Sigmoid colon (tissue), 7 donors: ENCODE measurements at places on chromosomes 2 and 18.

DNA sequence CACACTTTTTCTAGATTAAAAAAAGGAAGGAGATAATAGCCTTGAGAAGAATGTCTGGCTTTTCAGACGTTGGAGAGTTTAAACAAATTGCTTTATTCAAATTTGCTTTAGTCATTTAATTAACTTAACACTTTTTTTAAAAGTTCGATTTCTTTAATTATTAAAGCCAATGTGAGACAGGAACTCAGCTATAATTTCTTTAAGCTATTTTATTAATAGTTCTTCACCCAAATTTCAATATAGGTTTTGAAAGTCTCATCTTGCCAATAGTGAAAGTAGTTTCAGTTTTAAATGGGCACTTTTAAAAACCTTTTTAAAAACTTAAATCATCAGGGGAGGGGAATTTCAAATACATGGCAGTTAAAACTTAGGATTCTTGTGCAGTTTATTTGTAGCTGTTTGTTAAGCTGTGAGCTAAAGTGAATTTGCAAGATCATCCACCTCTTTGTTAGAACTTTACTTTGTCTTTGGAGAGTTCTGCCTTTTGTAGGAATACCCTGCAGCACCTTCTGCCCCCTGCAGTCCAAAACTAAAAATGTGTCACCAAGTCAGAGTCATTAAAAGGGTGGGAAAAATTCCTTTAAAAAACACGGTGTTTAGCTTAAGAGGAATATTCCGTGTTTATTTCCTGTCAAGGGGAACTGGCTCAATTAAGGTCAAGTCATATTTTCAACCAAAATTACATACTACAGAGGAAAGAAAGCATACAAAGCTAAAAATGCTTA is 4.6 kb downstream of the TGIF1 start:
- DNase-seq = no peak

DNA sequence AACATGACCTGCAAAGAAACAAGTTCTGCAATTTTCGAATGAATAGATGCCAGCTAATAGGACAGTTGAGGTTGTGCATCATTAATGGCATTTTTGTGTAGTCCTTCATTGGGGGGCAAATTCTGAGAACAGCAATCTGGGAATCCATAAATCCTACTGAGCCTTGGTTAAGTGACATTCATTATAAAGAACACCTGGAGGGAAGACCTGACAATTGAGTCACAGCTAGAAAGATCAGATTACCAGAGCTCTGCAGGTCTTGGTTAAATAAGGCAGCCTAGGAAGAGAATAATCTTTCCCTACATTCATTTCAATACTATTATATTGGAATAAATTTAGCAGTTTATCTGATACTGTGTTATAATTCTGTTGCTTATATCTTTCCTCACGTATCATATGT is 14.3 kb downstream of the KCNH7 start:
- no peak for DNase-seq

DNA sequence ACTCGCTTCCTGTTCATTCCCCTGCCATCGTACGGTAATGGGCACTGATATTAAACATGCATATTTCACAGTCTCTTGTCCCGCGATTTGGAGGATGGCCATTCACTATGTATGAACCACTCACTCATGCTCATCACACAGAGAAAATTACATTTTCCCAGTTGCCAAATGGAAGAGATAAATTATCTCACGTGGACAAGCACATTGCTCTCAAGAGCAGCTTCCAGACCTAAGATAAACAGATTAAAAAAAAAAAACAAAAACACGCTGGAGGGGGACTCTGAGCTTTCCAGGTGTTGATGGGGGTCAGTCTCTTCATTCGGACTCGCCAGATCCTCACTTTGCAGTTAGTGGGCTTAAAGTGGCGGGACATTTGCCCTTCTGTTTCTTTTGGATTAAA is 1.7 kb upstream of the MAPK4 start:
- no peak for DNase-seq

DNA sequence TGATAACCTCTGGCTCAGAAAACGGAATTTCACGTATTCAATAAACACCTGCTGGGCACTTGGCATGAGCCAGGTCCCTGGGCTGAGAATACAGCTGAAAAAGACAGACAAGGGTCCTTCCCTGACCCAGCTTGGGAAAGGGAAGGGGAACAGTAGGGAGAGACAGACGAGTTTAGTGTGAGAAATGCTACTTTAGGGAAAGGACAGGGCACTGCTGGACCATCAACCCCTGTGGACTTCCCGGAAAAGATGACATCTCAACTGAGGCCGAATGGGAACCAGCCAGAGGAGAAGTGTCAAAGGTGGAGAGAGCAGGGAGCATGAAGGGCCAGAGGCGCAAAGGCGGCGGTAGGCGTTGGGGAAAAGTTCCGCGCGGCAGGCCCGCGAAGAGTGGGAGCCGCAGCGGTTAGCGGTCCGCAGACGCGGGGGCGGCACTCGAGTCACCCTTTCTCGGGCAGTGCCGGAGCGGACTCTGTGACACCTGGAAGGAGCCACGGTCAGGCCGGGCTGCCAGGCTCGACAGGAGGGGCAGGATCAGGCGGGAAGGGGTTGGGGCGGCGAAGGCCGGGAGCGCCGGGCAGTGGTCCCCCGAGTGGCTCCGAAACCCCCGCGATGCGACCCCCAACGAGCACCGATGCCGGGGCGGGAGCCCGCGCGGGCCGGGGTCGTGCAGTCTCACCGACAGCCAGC is 519 bp downstream of the TEX261 start:
- no peak for DNase-seq

DNA sequence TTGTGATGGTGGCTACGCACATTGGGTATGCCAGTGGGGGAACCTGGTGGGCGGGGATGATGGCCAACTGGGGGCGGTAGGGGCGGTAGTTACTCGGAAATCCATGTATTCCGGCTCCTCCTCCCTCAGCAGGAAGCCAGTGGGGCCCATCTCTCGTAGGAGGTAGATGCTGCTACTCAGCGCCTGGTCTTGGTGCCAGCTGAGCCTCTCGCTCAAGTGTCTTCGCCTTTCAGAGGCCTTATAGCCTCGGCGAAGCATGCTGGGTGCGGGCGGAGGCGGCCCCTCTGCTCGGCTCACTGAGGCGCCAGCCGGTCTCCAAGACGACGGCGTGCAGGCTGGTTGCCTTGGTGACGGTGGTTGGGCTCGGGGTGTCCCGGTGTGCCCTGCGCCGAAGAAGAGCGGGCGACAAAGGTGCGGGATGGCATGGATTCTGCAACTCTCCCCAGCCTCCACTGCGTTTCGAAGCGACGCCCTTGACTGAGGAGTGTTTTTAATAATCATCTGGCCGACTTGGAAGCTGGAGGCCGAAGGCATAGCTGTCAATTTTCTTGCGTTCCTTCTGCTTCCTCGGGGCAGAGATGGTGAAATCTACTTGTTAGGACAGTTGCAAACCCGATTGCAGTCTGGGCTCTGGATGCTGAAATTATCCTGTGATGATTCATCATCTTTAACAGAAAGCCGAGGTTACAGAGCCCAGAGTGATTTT is at the start of gene ZSWIM2:
TSS of gene ZSWIM2 (minus strand) at position 298 of the 706 bp plus-strand sequence. CDS start at position 258, 40 bp downstream.
- peak; percentile 70 for DNase-seq

DNA sequence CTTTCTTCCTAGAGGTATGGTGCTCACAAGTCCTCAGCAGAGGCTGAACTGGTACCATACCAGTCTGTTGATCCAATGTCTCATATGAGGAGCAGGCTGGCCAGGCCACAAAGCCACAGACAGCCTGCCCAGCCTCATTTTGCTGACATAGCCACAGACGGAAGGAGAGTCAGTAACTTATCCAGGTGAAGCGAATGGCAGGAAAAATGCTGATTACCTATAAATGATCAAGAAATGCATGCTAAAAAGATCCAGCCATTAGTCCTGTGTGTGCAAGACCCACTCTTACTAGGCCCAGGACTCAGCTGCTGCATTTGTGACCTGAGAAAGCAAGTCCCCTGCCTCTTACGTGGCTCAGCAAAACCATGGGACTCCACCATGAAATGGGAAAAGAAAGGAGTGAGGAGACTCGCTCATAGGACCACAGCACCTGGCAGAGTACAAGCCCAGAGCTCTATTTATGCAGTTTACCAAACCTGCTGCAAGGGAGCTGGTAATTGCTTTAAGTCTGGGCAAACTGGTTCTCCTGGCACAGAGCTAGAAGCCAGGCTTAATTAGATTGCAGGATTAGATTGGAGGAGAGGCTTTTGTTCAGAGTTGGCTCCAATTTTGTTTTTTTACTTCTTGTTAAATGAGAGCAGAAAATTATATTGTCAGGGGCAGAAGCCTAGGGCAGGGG is 19.0 kb downstream of the RHOB start:
- peak; percentile 26 for DNase-seq

DNA sequence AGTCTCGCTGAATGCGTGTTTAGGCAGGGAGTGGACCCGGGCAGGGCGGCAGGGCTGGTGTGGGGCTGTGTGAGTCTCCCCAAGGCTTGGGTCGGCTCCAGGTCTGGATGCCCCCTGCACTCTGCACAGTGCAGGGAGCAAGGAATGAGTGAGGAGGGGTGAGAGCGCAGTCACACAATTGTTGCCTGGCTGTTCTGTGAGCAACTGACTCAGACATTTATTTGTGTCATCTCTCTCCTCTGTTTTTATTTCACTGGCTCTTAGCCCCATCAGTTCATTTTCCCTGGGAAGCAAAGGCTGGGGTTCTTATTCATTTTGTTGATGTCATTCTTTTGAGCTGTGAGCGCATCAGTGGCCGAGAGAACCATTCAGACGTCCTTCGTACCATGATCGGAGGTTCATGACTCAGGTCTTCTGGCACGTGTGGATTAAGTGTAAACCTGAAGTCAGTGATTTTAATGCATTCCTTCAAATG is 61.1 kb downstream of the GATA6 start:
- no peak for DNase-seq

DNA sequence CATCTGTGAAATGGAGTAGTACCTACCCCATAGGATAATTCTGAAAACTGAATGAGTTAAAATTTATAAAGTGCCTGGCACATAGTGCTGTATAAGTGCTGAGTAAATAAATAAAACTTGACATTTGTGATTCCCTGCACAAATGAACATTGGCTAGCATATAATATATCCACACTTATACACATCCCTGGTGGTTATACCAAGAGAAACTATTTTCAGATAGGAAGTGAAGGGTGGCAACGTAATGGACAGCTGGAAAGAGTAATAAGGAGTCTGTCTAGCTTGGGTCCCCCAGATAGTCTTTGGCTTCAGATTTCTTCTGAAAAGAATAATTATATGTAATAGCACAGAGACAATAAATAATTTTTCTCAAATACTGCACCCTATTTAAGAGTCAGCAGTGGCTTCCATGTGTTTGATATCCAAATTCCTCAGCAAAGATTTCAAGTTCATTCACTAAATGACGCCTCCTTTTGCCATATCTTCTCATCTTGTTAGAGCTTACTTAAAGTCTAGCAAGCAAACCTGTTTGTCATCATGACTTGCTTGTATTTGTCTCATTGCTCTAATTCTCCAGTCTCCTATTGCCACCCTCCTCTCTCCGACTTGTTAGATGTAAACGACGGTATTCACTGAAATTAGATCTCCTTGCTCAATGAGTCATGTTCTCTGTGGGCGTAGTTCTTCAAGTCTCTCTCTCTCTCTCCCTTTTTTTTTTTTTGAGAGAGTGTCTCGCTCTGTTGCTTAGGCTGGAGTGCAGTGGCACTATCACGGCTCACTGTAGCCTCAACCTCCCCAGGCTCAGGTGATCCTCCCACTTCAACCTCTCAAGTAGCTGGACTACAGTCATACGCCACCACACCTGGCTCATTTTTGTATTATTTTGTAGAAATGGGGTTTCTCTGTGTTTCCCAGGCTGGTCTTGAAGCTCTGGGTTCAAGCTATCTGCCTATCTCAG is 8.7 kb upstream of the ADGRF3 start:
- no peak for DNase-seq

DNA sequence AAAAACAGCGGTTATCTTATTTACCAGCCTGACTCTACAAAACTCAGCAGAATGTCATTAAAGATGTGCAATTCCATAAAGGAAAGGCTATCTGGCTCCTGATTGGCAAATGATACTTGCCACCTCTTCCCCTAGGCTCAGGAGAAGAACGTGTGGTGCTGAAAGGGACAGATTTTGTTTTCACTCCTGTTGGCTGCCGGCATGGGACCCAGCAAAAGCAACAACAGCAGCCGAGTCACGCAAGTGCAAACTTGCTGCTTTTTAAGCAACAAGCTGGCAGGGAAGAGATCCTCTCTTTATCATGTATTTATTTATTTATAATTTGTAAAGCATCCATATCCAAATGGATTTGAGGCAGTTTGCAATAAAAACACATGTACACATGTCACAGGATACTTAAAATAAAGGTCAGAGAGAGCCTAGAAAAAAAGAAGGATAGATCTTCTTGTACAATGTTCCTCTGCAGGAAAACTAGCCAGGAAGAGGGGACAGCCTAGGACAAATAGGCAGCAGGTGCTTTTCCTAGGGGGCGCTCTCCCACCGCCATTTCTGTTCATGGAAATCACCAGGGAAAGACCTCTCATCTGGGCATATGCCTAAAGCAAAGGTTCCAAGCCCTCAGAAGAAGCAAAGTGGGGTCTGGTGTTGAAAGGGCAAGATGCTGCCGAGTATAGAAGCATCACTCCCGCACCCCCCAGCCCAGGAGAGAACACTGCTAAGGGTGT is 799.3 kb downstream of the BCL11A start:
- DNase-seq = no peak

GRCh38 chr2:47735136-47735869 is 47.6 kb upstream of the MSH6 start:
- no peak for DNase-seq
